ENCODE measurements at places on chromosomes 3 and 15. TPM values are rescaled to one million over a fixed set of nuclear protein-coding genes. Genes with fewer than 3 reads are reported as not detected.

The TP63 gene
- 0.96 TPM for total RNA-seq

DNA sequence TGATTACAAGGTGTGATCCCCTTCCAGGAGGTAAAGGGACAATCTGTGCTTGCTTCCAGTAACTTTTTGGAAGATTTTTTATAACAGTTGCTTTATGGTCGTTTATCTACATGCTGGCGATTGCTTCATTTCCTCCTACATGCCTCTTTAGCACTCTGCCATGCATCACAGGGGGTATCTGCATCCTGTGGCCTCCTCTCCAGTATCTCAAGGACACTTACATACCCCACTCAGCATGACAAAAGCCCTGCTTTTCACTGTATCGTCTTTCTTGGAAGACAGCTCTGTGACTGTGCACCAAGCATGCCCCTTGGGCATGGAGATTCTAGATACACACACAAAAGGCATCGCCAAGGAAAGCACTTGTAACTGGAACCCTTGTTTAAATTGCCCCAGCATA lies 25.3 kb downstream of the CAPN3 start:
- no peak for DNase-seq

The THSD4 gene
- 41.3 TPM for total RNA-seq

GRCh38 chr3:161230621-161231171 lies 9.6 kb downstream of the NMD3 start:
- DNase-seq = no peak

DNA sequence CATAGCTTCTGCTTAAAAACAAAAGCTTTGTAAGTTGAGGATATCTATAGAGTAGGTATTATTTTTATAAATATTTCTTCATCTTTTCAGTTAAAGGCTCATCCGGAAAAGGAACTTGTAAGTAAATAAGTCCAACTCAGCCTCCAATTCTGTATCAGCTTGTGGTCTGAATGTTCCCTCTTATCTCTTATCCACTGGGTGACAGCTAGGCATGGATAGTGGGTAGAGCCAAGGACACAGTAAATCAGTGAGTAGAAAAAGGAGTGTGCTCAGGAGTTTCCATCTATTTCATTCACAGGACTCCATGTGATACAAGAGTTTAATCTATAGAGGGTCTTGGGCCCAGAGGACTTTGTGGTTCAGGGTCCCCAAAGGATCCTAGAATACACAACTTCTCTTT lies 50.9 kb downstream of the FRMD5 start:
- DNase-seq = no peak
